ENCODE measurements at places on chromosomes 12 and 14.

DNA sequence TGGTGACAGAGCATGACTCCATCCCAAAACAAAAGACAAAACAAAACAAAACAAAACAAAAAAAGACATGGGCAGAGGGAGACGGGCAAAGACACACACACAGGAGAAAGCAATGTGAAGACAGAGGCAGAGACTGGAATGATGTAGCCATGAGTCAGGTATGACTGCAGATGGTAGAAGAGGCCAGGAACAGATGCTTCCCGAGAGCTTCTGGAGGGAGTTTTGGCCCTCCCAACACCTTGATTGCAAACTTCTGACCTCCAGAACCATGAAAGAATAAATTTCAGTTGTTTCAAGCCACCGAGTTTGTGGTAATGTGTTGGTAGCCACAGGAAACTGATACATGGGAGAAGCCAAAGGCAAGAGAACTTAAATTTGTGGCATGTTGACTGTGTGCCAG, 27.1 kb downstream of the VWF start:
- H3K27me3 ChIP-seq: peaks cover 21% of the 10 kb centered on the region
- H3K4me1 ChIP-seq: peaks cover 65% of the 10 kb centered on the region
- H3K36me3 ChIP-seq: peaks cover 36% of the 10 kb centered on the region
- H3K4me3 ChIP-seq: no peak overlapping the region
- DNase-seq: no peak
- H3K27ac ChIP-seq: peak overlapping the region; percentile 1

DNA sequence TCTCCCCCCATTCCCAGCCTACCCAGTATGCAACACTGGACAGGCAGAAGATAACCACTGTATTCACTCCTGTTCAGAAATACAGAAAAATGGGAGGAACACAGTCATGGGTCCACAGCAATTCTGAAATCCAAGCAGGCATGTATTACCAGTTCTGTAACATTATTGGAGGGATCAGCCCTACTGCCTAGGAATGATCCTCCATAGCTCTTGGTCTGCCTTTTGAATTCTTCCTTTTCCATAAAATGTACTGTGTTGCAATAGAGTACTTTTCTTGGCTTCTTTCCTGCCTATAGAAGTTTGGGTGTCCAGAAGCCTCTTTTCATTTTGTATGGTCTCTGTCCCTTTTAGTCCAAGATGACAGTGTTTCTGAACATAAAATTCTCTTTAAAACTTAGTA, 46.5 kb downstream of the SPATS2 start:
- H3K27me3 ChIP-seq: no peaks in the 10 kb centered on the region
- no peaks in the 10 kb centered on the region for H3K36me3 ChIP-seq
- no peak overlapping the region for H3K4me3 ChIP-seq
- DNase-seq: no peak

GRCh38 chr14:24417832-24418491, 11.5 kb downstream of the CBLN3 start:
- no peak for DNase-seq
- H3K27ac ChIP-seq: no peak overlapping the region
- no peaks in the 10 kb centered on the region for H3K27me3 ChIP-seq
- H3K36me3 ChIP-seq: peaks cover 26% of the 10 kb centered on the region
- peaks cover 16% of the 10 kb centered on the region for H3K4me1 ChIP-seq
- no peak overlapping the region for H3K4me3 ChIP-seq

- no peak overlapping the region for H3K27ac ChIP-seq
- H3K36me3 ChIP-seq: no peaks in the 10 kb centered on the region
- H3K4me3 ChIP-seq: no peak overlapping the region
- no peaks in the 10 kb centered on the region for H3K27me3 ChIP-seq
- no peaks in the 10 kb centered on the region for H3K4me1 ChIP-seq
Measured at GRCh38 chr14:38828183-38828827, 274.7 kb downstream of the SEC23A start.

DNA sequence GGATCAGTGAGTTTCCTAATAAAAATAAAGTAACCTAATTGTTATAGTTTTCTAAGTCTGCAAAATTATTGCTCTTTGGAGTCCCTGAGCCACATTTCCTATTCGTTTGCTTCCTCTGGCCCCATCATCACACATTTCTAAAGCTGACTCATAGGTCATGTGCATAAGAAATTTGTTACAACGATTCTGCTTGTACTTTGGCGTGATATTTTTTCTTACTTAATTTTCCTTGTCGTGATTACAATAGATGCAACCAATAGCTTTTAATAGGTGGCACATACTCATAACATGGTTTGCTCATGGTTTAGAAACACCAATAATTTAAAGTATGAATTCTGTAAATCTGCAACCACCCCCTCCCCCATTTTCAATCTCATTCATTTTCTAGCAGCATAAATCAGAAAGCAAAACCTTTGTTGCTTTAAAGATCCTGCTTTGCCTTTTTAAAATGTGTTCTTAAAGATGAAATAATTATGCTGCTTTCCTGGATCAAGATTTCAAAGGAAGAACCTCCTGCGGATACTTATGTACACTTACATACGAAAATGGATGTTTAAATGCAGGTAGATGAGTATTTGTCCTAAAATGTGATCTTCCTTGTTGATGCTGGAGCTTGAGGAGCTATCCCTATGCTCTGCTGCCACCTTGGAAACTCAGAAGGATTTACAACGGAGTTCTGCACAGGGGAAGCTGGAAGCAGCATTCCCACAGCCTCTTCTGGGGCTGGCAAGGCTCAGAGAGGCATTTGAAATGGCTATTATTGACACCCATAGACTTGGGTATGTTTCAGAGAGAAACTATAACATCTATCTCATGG, 1.7 kb upstream of the FLRT2 start:
- H3K27ac ChIP-seq: peak overlapping the region; percentile 69
- peaks cover 48% of the 10 kb centered on the region for H3K27me3 ChIP-seq
- H3K36me3 ChIP-seq: no peaks in the 10 kb centered on the region

Data from left ventricle myocardium inferior (tissue), 1 donor.